Hair follicular keratinocyte (primary cell): ENCODE measurements at places on chromosomes 1 and 21. TPM values are rescaled to one million over a fixed set of nuclear protein-coding genes. Genes with fewer than 3 reads are reported as not detected.

Gene TMIGD3
- not detected in 2 replicates for total RNA-seq

Gene TFAP2E
- 0.16 and 0.57 TPM in 2 replicates for total RNA-seq

Gene PALMD
- 4.1 and 5.4 TPM in 2 replicates for total RNA-seq

Gene GPR61
- total RNA-seq = not detected in 2 replicates

Gene PTBP2
- total RNA-seq = 7.5 and 8.1 TPM in 2 replicates
